GM12878 (cell line): ENCODE measurements at places on chromosomes 6 and 20. TPM values are rescaled to one million over a fixed set of nuclear protein-coding genes. Genes with fewer than 3 reads are reported as not detected.

The MAP7 gene
- 0.09 TPM in 1 of 2 replicates, not detected in the other for polyA plus RNA-seq

The ZNF391 gene
- 1.2 and 1.9 TPM in 2 replicates for polyA plus RNA-seq

The INSM1 gene
- polyA plus RNA-seq: not detected in 2 replicates

The PDCD2 gene
- 53.0 and 149 TPM in 2 replicates for polyA plus RNA-seq

The POM121L2 gene
- polyA plus RNA-seq: not detected in 2 replicates

The CUTA gene
- polyA plus RNA-seq: 220 and 254 TPM in 2 replicates

The BANF2 gene
- polyA plus RNA-seq: not detected in 2 replicates

The PKIB gene
- 0.82 and 0.97 TPM in 2 replicates for polyA plus RNA-seq

The HLA-F gene
- polyA plus RNA-seq: 127 and 143 TPM in 2 replicates

The CCDC167 gene
- 165 TPM in 2 replicates for polyA plus RNA-seq

The GDAP1L1 gene
- polyA plus RNA-seq: 0.20 and 0.38 TPM in 2 replicates

The NKAPL gene
- polyA plus RNA-seq: 0.23 and 0.48 TPM in 2 replicates

The C6orf52 gene
- polyA plus RNA-seq: 7.4 and 8.7 TPM in 2 replicates

The EFCAB8 gene
- polyA plus RNA-seq: 0.05 TPM in 1 of 2 replicates, not detected in the other

The WFDC5 gene
- 0.21 TPM in 1 of 2 replicates, not detected in the other for polyA plus RNA-seq

The MYCT1 gene
- not detected in 2 replicates for polyA plus RNA-seq

The ADGRB3 gene
- not detected in 2 replicates for polyA plus RNA-seq

The CEP85L gene
- 8.2 and 8.8 TPM in 2 replicates for polyA plus RNA-seq

The C6orf118 gene
- not detected in 2 replicates for polyA plus RNA-seq

The OXT gene
- not detected in 2 replicates for polyA plus RNA-seq

The PCED1A gene
- polyA plus RNA-seq: 6.0 and 11.2 TPM in 2 replicates

The C20orf204 gene
- 20.0 and 20.4 TPM in 2 replicates for polyA plus RNA-seq

The TMEM217 gene
- polyA plus RNA-seq: 2.5 and 3.6 TPM in 2 replicates

The FAM83C gene
- not detected in 2 replicates for polyA plus RNA-seq

The FAM217A gene
- polyA plus RNA-seq: 0.09 TPM in 1 of 2 replicates, not detected in the other

The SPATS1 gene
- not detected in 2 replicates for polyA plus RNA-seq

The PTGIS gene
- polyA plus RNA-seq: not detected in 2 replicates

The SLC26A8 gene
- polyA plus RNA-seq: 0.08 and 0.28 TPM in 2 replicates

The FAM209A gene
- polyA plus RNA-seq: not detected in 2 replicates

The ZHX3 gene
- 1.2 and 1.5 TPM in 2 replicates for polyA plus RNA-seq

The SFTA2 gene
- 0.15 and 0.31 TPM in 2 replicates for polyA plus RNA-seq

The TXNDC5 gene
- 77.2 and 165 TPM in 2 replicates for polyA plus RNA-seq

The ADAM33 gene
- not detected in 2 replicates for polyA plus RNA-seq

The BPI gene
- not detected in 2 replicates for polyA plus RNA-seq

The EYA4 gene
- polyA plus RNA-seq: not detected in 2 replicates
